ENCODE measurements at places on chromosomes 12 and 14.

DNA sequence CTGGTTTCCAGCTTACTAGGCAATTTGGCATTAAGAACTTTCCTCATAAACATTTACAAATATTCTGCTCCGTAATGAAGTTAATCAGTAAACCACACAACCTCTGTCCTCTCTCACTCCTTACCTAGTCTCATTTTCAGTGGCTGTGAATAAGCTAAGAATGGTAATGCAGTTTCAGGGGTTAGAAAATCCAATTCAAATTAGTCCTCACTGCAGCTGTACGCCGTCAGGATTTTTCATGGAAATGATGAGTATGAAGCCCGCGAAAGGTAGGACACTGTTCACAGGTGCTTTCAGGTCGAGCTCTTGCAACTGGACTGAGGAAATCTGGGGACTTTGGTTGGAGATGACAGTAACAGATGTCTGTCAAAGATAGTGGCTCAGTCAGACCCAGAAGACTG is 29.6 kb downstream of the NR1H4 start:
- DNase-seq, result no peak

GRCh38 chr14:78595797-78596196 is 425.6 kb downstream of the NRXN3 start:
- DNase-seq, result no peak

- DNase-seq, result no peak
These were observed 10.2 kb upstream of the EMP1 start for GRCh38 chr12:13186302-13186701.

DNA sequence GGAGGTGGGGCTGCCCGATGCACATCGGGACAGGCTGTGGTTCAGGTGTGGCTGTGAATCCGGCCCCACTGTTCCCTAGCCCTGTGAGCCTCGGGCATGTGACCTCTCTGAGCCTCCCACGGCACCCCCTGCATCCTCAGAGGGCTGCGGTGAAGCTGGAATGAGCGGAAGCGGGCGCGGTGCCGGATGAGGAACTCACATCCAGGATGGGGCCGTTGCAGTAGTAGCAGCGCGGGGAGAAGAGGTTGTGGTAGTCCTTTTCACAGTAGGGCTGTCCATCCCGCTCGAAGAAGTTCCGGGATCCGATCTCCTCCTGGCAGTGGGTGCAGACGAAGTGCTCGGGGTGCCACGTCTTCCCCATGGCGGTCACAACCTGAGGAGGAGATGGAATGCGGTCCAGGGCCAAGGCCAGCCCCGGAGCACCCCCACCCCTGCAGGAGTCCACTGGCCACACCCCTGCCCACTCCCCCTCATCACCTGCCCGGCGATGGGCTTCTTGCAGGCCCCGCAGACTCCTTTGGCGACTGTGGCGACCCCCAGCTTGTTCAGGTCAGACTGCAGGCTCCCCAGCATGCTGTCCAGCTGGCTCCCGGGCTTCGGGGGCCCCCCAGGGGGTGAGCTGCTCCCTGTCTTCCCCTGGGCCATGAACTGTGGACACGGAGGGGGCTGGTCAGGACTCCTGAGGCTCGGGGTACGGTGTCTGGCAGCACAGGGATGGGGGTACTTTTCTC is 13.9 kb upstream of the RPLP0 start:
- no peak for DNase-seq

GRCh38 chr12:11716794-11717518 is 67.5 kb downstream of the ETV6 start:
- DNase-seq, result no peak

Data from NCI-H2029 treated with DMSO at 0.1 percent for 48 hours (cell line).